ENCODE measurements at places on chromosomes 5 and 9.

GRCh38 chr9:2411459-2412215 is 209.9 kb upstream of the VLDLR start:
- peak; percentile 92 for DNase-seq

DNA sequence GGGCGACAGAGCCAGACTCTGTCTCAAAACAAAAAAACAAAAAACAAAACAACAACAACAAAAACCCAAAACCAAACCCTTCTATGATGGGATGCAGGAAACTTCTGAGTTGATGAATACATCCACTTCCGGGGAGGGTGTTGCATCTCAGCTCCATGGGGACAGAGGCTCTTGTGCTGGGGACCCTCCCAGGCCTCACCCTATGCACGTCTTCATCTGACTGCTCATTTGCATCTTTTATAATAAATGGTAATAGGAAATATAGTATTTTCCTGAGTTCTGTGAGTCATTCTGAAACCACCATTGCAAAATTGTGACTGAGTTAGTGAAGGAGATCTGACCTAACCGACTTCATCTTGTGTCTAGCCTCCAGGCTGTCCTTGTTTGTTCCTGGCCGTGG is 109.5 kb upstream of the SLC28A3 start:
- DNase-seq: no peak

DNA sequence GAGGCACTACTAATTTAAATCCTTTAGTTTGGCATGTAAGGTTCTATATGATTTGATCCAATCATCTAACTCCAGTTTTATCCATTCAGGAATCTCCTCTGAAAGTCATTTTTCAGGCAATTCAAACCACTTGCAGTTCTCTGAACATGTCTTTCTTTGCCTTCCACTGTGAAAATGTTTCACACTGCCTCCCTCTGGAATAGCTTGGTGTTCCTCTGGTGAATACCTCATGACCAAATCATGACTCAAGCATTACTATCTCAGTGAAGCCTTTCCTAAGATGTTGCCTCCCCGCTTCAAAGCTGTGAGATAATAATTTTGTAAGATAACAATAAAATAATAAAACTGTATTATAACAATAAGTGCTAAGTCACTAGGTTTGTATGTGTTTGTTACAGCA is 981.1 kb downstream of the DTWD2 start:
- peak; percentile 6 for DNase-seq

GRCh38 chr9:120862452-120862851 is 14.5 kb downstream of the PHF19 start:
- DNase-seq: no peak

DNA sequence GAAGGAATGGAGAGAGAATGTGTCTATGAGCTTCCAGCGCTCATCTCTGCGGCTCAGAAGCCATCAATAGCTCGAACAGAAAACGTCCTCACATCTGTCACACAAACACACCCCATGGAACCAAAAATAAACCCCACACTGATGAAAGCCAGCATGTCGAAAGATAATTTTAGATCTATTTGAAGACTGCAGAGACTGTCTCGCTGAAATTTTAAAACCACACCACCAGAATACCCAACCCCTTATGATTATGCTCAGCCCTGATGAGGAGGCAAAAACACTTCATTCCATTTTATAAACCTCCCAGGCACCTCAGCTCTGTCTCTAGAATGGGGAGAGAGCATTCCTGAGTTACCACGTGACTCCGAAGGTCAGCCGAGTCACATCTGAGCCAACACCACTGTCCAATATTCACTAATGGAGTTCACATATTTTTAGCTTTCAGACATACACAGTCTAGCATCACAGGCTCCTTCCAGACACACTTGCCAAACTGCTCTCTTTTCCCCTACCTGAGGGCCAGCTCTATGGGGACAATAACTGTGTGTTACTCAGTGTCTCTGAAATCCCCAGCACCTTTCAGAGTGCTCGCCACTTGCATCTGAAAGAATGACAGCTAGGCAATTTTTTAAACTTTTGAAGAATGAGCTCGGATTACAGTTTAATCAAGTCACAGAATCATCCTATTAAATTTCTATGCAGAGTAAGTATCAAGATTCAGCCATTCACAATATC is 63.2 kb downstream of the SERINC5 start:
- peak; percentile 46 for DNase-seq

GRCh38 chr9:88923653-88924288 is 67.5 kb upstream of the S1PR3 start:
- no peak for DNase-seq

- no peak for DNase-seq
Measured at GRCh38 chr5:94159144-94159543, 417.7 kb upstream of the POU5F2 start.

- no peak for DNase-seq
Measured at GRCh38 chr5:36273809-36274526, 27.7 kb downstream of the RANBP3L start.

DNA sequence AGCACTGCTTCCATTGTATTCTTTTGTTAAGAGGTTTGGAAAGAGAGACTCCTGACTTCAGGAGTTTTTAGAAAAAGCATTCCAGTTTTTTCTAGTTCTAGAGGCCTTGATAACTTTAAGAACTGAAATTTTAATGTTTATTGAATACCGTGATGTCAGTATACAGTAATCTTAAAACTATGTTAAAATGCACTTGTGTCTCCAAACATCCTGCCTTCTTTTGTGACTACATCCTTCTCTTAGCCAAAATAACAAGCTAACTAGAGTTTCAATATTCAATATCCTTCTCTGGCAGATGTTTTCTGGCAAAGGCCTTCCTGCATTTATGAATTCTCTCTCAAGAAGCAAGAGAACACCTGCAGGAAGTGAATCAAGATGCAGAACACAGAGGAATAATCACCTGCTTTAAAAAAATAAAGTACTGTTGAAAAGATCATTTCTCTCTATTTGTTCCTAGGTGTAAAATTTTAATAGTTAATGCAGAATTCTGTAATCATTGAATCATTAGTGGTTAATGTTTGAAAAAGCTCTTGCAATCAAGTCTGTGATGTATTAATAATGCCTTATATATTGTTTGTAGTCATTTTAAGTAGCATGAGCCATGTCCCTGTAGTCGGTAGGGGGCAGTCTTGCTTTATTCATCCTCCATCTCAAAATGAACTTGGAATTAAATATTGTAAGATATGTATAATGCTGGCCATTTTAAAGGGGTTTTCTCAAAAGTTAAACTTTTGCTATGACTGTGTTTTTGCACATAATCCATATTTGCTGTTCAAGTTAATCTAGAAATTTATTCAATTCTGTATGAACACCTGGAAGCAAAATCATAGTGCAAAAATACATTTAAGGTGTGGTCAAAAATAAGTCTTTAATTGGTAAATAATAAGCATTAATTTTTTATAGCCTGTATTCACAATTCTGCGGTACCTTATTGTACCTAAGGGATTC is 43.1 kb downstream of the NDFIP1 start:
- DNase-seq: peak; percentile 70

GRCh38 chr5:143217065-143217803 is 186.3 kb downstream of the NR3C1 start:
- DNase-seq: peak; percentile 72

- no peak for DNase-seq
Measured at GRCh38 chr5:180807654-180808414, 5.2 kb upstream of the MGAT1 start.

DNA sequence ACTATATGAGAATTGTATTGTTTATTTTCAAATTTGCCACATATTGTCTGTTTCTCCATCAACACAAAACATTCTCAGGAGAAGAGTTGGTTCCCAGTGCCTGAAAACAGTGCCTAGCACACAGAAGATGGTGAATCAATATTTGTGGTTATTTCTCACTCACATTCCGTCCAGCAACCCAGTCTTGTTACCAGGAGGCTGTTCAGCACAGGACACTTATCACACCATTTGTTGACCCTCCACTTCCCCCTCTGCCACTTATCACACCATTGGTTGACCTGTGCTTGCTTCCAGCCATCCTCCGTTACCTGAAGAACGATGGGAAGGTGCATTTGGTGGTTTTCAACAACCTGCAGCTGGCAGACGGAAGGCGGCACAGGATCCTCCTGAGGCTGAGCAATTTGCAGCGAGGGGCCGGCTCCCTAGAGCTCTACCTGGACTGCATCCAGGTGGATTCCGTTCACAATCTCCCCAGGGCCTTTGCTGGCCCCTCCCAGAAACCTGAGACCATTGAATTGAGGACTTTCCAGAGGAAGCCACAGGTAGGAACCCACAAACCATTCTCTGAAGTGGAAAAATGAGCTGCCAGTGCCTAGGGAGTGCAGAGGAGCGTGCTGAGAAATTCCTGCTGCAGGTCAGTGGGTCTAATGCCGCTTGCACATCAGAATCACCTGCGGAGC is 20.5 kb downstream of the THBS4 start:
- DNase-seq: no peak

- no peak for DNase-seq
Measured at GRCh38 chr9:31582071-31582470, 802.4 kb upstream of the ACO1 start.

- no peak for DNase-seq
Measured at GRCh38 chr5:123802298-123802951, 290.4 kb downstream of the CSNK1G3 start.

DNA sequence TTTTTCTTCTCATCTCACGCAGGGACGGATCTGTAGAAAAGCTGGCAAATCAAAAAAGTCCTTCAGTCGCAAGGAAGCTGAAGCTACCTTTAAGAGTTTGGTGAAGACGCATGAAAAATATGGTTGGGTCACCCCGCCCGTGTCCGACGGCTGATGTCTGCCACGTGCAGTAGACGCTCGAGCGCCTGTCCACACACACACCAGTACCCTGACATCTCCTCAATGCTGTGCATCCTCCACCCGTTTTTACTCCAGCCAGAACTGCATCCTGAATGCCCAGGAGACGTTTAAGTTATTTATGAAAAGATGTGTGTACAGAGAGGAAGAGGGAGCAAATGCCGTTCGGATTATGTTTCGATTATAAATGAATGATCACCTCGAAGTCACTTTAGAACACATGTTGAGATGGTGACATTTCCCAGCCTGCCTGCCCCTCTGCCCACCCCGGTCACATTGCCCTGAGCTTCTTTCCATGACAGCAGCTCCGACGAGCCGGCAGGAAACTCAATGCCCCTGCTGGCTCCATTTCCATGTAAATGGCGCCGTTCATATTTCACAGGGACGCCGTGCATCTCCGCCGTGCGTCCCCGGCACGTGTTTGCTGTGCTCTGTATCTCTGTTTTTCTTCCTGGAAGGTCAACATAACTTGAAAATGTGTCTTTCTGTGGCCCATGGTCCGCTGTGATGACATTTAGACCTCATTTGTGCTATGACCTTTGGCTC is 42.7 kb downstream of the UBE2QL1 start:
- no peak for DNase-seq

DNA sequence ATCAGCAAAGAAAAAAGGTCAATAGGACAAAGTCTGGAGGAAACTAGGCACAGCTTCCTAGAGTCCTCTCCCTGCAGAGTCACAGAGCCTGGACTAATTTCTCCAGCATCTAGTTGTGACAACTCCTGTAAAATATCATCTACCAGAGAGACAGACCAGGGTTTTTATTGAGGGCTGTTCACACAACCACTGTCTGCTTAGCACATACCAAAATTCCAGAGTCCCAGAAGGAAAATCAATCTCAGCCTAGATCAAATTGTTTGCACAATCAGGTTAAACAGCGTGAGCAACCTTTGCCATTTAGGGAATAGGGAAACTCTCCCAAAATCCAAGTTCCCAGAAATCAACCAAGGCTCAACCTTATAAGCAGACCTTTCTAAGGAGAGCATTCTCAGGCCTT is 190.3 kb downstream of the SYK start:
- DNase-seq: peak; percentile 74

- DNase-seq: peak; percentile 87
Measured at GRCh38 chr5:172659909-172660628, 19.0 kb downstream of the NEURL1B start.

DNA sequence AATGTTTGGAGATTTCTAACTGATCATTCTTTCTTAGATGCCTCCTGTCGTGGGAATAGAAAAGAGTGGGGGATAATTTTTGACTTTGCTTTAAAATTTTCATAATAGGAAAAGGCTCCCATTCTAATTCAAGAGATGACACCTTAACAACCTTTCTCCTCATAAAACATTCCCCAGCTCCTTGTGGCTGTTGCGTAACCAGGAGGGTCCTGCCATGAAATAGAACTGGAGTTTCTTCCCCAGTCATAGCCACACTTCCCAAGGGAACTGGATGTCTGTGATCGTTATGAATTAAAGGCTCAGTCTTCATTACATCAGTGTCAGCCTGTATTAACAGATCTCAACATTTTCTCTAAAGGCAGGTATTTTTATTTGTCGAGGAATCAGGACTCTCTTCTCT is 119.9 kb upstream of the DAP start:
- no peak for DNase-seq

GRCh38 chr5:130155345-130156011 is 251.2 kb downstream of the CHSY3 start:
- DNase-seq: peak; percentile 51

- no peak for DNase-seq
Measured at GRCh38 chr9:69465473-69465872, 140.5 kb downstream of the ENTREP1 start.

- no peak for DNase-seq
Measured at GRCh38 chr9:87531370-87532295, 34.0 kb downstream of the DAPK1 start.

GRCh38 chr9:133881671-133882381 is 110.3 kb downstream of the VAV2 start:
- DNase-seq: no peak

GRCh38 chr5:175472378-175472777 is 6.0 kb upstream of the SFXN1 start:
- no peak for DNase-seq

- peak; percentile 36 for DNase-seq
Measured at GRCh38 chr5:123035360-123035917, 1.1 kb downstream of the PPIC start.

DNA sequence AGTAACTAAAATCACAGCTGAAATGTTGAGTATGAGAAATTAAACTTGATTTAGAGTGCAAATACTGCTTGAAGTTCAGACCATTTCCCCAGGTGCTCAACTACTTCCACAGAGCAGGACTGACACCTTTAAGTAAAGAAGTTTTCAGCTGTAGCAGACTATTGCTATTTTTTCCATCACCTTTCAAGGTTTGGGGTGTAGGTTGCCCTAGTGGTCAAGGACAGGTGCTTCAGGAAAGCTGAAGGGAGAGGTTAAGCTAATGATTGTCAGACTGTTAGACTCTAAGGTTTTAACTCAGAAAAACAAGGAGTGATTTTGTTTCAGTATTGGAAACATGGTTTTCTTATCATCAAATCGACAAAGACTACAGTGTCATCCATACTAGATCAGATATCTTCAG is 162.1 kb downstream of the CCDC192 start:
- DNase-seq: no peak

GRCh38 chr5:178312880-178313282 is 80.3 kb upstream of the PHYKPL start:
- peak; percentile 57 for DNase-seq

DNA sequence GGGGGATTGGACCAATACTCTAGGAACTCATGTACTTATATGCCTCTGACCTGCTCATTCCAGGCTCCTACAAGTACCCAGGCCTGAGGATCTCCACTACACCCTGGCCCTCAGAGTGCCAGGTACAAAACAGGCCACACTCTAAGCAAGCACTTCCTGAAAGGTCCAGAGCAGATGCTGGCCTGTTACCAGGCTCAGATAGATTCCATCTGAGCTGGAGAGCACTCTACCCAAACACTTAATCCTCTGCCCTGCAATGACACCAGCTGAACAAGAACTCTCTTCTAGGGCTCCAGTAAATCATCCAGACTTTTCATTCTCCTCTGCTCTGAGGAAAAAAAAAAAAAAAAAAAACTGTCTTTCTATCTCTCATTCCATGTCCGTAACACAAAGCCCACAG is 2.9 kb downstream of the P4HA2 start:
- DNase-seq: no peak

GRCh38 chr9:83423815-83424707 is 114.1 kb downstream of the FRMD3 start:
- DNase-seq: no peak
